Activated CD4-positive, alpha-beta memory T cell treated with anti-CD3 and anti-CD28 coated beads, Interleukin-2, amount 10 ng/mL, durations not matched to agents 7 days and 5 days (primary cell): ENCODE measurements at places on chromosomes 12 and 14. TPM values are rescaled to one million over a fixed set of nuclear protein-coding genes. Genes with fewer than 3 reads are reported as not detected.

Gene TAS2R30
- 1.7 TPM for total RNA-seq

Gene HOXC6
- total RNA-seq: not detected

Gene IQSEC3
- 0.33 TPM for total RNA-seq

Gene ACSM4
- total RNA-seq: not detected

Gene SDSL
- total RNA-seq: not detected

Gene RIN3
- 31.5 TPM for total RNA-seq

Gene RPGRIP1
- total RNA-seq: not detected

Gene MLF2
- 101 TPM for total RNA-seq

Gene ARHGAP9
- 188 TPM for total RNA-seq

Gene GPR84
- total RNA-seq: 0.18 TPM

Gene TSHR
- 1.6 TPM for total RNA-seq

Gene IFNG
- total RNA-seq: 25.0 TPM

Gene KRT71
- not detected for total RNA-seq

Gene DCAF11
- total RNA-seq: 94.1 TPM

Gene MUCL1
- not detected for total RNA-seq

Gene USP15
- 161 TPM for total RNA-seq

Gene RNASE3
- total RNA-seq: not detected

Gene REP15
- total RNA-seq: not detected

Gene RIMBP2
- not detected for total RNA-seq

Gene SYT10
- total RNA-seq: not detected

Gene PRPF40B
- total RNA-seq: 8.0 TPM

Gene GLIPR1L1
- total RNA-seq: not detected

Gene PAN2
- total RNA-seq: 64.2 TPM

Gene TAS2R8
- total RNA-seq: not detected

Gene ZNF839
- total RNA-seq: 15.1 TPM

Gene ITGB7
- 786 TPM for total RNA-seq

Gene CELA1
- total RNA-seq: not detected

Gene DTX1
- 0.18 TPM for total RNA-seq

Gene KCNA1
- total RNA-seq: not detected

Gene CBLN3
- 9.5 TPM for total RNA-seq

Gene FAM186B
- total RNA-seq: not detected

Gene OSBPL8
- 121 TPM for total RNA-seq

Gene GALNT6
- 18.6 TPM for total RNA-seq

Gene ZNF268
- 18.4 TPM for total RNA-seq

Gene PLA2G1B
- total RNA-seq: not detected

Gene TSPAN11
- total RNA-seq: not detected

Gene MSI1
- not detected for total RNA-seq

Gene BCL11B
- total RNA-seq: 81.7 TPM

Gene ARHGEF25
- 0.55 TPM for total RNA-seq

Gene PRPH
- total RNA-seq: 0.38 TPM

Gene KRT73
- total RNA-seq: not detected

Gene LMNTD1
- total RNA-seq: not detected

Gene MEG3
- total RNA-seq: not detected

Gene OVCH1
- total RNA-seq: not detected

Gene RNU7-1
- not detected for total RNA-seq

Gene NFE2
- total RNA-seq: 0.20 TPM

Gene FOXJ2
- 19.6 TPM for total RNA-seq
